ENCODE measurements at places on chromosomes 11 and 22.
A peak's percentile ranks its signal among the peaks of the same experiment; 100 is the strongest.

GRCh38 chr11:4467811-4468606 is 14.4 kb upstream of the OR52K1 start:
- no peak for DNase-seq

- DNase-seq: no peak
Measured at GRCh38 chr11:60485987-60486386, 6.6 kb upstream of the MS4A12 start.

- DNase-seq: no peak
Measured at GRCh38 chr11:116586392-116586791, 186.4 kb downstream of the BUD13 start.

GRCh38 chr22:41563051-41563711 is 2.4 kb downstream of the CSDC2 start:
- no peak for DNase-seq

- no peak for DNase-seq
Measured at GRCh38 chr11:57842873-57843272, 81.3 kb downstream of the CTNND1 start.

DNA sequence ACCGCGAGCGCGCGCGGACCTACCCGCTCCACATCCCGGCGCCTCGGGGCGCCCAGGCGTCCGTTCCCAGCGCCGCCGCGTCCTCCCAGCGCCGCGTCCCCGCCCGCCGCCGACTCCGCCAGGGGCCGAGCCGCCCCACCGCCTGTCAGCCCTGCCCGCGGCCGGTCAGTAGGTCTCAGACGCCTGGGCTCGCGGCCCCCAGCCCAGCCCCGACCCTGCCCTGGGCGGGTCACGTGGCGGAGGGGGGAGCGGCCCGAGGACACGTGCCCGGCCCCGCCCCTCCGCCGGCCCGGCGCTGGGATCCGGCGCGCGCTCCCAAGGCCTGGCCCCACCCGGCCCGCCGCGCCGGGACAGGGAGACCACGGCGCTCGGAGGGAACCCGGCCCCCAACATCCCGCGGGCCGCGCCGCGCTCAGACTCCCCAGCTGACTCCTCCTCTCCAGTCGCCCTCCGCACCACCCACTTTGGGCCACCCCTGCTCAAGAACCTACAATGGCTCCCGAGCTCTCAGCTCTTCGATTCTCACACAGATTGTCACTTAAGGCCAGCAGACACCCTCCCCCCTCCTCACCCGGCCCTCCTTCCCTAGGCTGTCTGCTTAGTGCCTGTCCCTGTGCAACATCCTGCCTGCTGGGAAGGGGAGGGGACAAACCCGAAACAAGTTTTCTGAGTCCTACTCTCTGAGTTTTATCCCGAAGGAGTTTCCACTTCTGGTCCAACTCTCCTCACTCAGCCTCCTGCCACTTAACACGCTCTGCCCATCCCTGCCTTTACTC is at the start of gene RAB3IL1:
RAB3IL1 (minus strand) TSS at position 233 of the 776 bp plus-strand sequence; CDS start at position 34, 199 bp downstream.
- no peak for DNase-seq

DNA sequence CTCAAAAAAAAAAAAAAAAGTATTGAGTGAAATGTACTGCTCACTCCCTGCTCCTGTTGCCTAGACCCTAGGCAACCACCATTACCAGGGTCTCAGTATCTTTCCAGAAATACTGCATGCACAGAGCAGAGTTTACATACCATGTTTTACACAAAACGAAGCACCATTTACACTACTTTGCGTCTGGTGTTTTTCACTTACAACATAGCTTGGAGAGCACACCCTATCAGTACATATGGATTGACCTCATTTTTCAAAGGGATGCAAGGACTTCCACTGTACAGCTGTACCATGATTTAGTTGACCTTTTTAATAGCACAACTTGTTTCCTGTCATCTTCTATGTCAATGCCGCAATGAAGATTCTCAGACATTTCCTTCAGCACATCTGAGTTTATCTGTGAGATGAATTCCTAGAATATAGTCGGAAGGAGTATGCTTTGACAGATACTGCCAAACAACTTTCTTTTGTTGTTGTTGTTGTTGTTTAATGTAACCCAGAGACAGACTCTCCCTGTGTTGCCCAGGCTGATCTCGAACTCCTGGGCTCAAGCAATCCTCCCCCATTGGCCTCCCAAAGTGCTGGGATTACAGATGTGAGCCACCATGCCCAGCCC is 6.1 kb downstream of the MYH9 start:
- no peak for DNase-seq

GRCh38 chr22:45783021-45783420 is 111.4 kb downstream of the ATXN10 start:
- DNase-seq: no peak

DNA sequence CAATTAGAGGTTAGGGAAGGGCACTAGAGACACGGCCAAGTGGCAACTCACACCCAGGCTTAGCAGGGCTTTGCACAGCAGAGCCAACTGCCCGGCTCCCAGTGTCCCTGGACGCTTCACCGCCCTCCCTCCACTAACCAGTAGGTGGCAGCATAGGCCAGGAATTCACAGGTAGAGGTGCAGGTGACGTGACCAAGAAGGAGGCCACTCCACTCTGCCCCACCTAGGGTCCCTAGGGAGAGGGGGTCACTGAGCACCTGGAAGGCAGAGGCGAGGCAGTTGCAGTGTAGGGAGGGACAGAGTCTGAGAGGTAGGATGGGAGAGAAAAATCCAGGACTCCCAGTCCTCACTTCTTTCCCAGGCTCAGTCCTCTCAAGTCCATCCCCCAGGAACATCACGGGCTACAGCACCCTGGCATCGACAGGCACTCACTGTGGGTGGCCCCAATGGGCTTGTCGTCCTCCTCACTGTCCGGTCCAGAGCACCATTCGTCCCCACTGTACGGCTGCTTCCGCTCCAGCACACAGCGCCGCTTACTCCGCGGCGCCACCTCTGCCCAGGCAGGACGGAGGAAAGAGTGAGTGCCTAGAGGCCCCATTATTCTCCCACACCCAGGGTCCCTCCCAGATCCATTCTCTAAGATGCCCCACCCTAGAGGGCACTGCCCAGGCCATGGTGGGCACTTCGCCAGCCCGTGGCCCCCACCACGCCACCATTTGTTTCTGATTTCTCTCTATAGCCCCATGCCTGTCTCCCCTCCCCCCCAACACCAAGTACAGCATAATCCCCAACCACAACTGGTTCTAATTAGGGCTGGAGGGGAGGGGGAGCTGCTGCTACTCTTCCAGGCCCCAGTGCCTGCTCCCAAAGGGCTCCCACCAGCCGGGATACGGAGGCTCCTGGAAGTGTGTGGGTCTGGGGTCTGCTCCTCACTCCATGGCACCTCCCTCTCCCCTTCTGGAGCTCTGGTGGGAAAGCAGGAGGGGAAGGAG is 18.4 kb downstream of the BCL9L start:
- peak; percentile 94 for DNase-seq

DNA sequence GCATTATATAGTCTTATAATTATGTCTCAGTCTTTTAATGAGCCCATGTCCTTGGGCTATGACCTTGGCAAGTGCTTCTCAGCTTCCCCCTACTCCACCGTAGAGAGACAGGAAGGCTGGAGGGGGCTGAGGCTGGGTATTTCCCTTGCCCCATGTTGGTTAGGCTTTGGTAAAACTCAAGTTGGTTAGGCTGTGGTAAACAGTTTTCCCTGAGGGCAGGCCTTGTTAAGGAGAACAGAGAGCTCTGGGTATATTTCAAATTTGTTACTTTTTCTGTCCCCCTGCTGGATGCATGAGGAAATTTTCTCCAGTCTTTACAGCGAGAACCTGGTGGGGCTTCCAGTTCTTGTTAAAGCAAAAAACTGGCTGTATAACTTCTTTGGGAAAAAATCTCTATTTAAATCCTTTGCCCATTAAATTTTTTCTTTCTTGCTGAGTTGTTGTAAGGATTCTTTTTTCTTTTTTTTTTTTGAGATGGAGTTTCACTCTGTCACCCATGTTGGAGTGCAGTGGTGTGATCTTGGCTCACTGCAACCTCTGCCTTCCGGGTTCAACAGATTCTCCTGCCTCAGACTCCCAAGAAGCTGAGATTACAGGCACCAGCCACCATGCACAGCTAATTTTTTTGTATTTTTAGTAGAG is 12.2 kb upstream of the DCHS1 start:
- no peak for DNase-seq

DNA sequence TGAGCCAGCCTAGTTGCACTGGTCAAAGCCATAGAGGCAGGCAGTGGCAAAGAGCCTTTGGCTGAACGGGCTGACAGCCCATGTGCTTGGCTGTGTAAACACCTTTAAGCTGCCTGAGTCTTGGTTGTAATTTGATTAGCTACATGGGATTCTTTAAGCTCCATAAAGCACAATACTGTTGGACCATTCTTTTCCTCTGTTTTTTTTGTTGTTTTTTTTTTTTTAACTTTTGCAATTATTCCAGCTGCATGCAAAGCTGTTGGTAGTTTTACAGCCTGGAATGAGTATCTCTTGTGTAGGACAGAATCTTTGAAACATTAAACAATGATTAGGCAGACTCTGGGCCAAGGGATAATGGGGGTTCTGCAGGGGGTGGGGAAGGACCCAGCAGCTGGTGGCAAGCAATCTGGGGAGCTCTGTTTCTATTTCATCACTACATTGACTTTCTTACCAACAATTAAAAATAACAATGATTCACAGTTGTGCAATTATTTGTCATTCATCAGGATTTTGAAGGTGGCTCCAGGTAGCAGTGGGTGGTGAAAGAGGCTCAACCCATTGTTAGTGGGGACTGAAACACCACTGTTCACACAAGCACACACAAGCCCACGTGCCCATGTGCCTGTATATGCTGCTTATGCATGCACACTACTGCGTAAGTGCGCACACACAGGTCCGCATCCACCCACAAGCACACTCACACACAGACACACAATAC is 69.5 kb upstream of the CSNK2A3 start:
- peak; percentile 81 for DNase-seq

DNA sequence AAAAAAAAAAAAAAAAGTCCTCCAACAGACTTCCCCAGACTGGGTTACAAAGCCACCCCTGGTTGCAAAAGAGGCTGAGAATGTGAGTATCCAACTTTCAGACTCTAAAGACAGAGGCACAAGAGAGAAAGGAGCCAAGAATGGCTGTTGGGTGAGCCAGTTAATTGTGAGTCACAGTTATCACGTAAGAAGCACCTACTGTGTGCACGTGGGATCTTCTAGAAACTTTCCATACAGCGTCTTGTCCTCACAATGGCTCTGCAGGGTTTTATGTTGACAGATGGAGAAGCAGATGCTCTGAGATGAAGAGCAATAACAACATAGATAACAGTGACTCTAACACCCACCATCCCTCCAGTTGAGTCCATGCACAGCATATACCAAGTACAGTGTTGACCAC is 41.0 kb downstream of the CD82 start:
- DNase-seq: no peak

- no peak for DNase-seq
Measured at GRCh38 chr11:72744474-72744873, 7.7 kb downstream of the ARAP1 start.

GRCh38 chr11:62705413-62705812 is 1.8 kb downstream of the BSCL2 start:
- DNase-seq: peak; percentile 58

DNA sequence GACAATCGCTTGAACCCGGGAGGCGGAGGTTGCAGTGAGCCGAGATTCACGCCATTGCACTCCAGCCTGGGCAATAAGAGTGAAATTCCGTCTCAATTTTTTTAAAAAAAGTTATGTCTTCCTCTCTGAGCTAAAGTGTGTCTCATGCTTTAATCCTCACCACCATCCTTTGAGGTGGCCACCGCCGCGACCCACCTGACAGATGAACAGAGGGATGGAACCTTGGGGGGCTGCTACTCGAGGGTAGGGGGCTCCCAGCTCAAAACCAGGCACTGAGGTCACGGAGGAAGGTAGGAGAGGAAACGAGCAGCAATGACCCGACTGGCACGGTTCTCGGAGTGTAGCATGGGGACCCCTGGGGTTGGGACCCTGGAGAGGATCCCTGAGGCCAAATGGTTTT is 10.7 kb upstream of the POLDIP3 start:
- no peak for DNase-seq

DNA sequence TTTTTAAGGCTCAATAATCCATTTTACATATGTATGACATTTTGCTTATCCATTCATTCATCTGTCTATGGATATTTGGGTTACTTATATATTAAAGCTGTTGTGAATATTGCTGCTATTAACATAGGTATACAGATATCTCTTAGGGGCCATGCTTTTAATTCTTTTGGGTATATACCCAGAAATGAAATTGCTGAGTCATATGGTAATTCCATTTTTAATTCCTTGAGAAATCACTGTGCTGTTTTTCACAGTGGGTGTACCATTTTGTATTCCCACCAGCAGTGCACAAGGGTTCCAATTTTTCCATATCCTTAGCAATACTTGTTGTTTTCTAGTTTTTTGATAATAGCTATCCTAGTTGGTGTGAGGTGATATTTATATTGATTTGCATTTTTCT is 19.0 kb downstream of the PRMT3 start:
- no peak for DNase-seq

- DNase-seq: peak; percentile 59
Measured at GRCh38 chr11:13302420-13302958, 24.9 kb downstream of the BMAL1 start.

DNA sequence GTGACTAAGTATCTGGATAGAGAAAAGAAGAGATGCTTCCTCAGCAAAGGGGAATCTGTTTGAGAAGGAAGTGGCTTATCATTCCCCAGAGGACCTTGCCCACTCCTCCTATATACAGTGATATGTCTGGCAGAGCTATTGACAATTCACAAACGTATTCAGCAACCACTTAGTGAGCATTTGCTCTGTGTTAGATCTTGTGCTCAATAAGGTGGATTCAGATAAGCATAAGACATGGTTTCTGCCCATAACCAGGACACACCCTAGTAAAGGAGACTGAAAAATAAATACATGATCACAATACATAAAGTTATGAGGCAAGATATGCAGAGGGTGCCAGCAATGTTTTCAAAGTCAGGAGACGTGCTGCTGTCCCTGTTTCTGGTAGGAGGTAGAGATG is 1.4 kb downstream of the TMEM9B start:
- no peak for DNase-seq

- DNase-seq: no peak
Measured at GRCh38 chr11:109552376-109552775, 130.4 kb downstream of the C11orf87 start.

GRCh38 chr11:1230456-1231395 is 7.9 kb downstream of the MUC5B start:
- DNase-seq: no peak

DNA sequence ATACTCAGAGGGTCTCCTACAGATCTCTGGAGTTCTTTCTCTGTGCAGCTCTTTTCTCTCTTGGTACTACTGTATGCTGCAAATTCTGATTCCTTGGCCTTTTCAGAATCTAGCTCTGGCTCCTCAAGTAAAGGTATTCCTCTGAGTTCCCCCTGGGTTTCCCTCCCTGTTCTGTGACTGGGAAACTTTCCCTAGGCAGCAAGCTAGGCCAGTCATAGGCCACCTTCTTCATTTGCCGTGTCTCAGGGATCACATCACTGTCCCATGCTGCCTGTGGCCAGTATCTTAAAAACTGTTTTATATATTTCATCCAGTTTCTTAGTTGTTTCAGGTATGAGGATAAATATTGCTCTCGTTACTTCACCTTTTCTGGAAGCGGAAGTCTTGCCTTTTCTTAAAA is 71.2 kb downstream of the FAM83F start:
- DNase-seq: no peak

DNA sequence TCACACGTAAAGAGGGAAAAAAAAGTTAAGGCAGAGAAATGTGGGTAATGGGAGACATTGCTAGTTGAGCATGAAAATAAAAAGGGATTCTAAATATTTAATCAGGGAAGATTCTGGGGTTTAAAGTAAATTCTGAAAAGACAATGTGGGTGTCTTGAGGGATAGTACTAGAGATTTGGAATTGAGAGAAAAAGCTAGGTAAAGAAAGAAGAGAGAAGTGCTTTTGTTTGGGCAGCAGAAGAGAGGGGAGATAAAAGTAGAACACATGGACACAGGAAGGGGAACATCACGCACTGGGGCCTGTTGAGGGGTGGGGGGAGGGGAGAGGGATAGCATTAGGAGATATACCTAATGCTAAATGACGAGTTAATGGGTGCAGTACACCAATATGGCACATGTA is 3.5 kb upstream of the YPEL4 start:
- DNase-seq: no peak
